ENCODE measurements at places on chromosomes 16 and 17. TPM values are rescaled to one million over a fixed set of nuclear protein-coding genes. Genes with fewer than 3 reads are reported as not detected.
A peak's percentile ranks its signal among the peaks of the same experiment; 100 is the strongest.

- DNase-seq, result no peak
Observed at GRCh38 chr17:76079535-76079955, 563 bp downstream of the ZACN start.

GRCh38 chr16:66948837-66949225 lies 12.2 kb upstream of the CES3 start:
- DNase-seq, result no peak

GRCh38 chr17:7988750-7989178 lies 13.7 kb upstream of the GUCY2D start:
- DNase-seq, result peak; percentile 82

The OR4D1 gene
- 0.50 TPM for total RNA-seq
